ENCODE measurements at places on chromosomes 11 and 22. TPM values are rescaled to one million over a fixed set of nuclear protein-coding genes. Genes with fewer than 3 reads are reported as not detected.

APOA5 gene
- total RNA-seq = 1.5 TPM

GRCh38 chr11:86620891-86621521, 51.4 kb downstream of the ME3 start:
- peaks cover 40% of the 10 kb centered on the region for H3K4me1 ChIP-seq
- DNase-seq = no peak
- H3K4me3 ChIP-seq = no peak overlapping the region
- no peaks in the 10 kb centered on the region for H3K27me3 ChIP-seq
- H3K27ac ChIP-seq = peak overlapping the region; percentile 39

SORL1 gene
- total RNA-seq = 26.3 TPM

- no peaks in the 10 kb centered on the region for H3K36me3 ChIP-seq
- H3K27me3 ChIP-seq = no peaks in the 10 kb centered on the region
- peak; percentile 17 for DNase-seq
- no peak overlapping the region for H3K27ac ChIP-seq
Observed at GRCh38 chr11:120655589-120655988, 144.0 kb downstream of the GRIK4 start.

GRCh38 chr22:36922105-36922608, 8.7 kb downstream of the CSF2RB start:
- no peaks in the 10 kb centered on the region for H3K27me3 ChIP-seq
- H3K36me3 ChIP-seq = no peaks in the 10 kb centered on the region
- H3K4me3 ChIP-seq = no peak overlapping the region

GRCh38 chr22:38868286-38868721, 3.7 kb downstream of the CBX6 start:
- H3K27me3 ChIP-seq = no peaks in the 10 kb centered on the region
- peaks cover 4% of the 10 kb centered on the region for H3K36me3 ChIP-seq
- H3K27ac ChIP-seq = no peak overlapping the region
- DNase-seq = no peak

DNA sequence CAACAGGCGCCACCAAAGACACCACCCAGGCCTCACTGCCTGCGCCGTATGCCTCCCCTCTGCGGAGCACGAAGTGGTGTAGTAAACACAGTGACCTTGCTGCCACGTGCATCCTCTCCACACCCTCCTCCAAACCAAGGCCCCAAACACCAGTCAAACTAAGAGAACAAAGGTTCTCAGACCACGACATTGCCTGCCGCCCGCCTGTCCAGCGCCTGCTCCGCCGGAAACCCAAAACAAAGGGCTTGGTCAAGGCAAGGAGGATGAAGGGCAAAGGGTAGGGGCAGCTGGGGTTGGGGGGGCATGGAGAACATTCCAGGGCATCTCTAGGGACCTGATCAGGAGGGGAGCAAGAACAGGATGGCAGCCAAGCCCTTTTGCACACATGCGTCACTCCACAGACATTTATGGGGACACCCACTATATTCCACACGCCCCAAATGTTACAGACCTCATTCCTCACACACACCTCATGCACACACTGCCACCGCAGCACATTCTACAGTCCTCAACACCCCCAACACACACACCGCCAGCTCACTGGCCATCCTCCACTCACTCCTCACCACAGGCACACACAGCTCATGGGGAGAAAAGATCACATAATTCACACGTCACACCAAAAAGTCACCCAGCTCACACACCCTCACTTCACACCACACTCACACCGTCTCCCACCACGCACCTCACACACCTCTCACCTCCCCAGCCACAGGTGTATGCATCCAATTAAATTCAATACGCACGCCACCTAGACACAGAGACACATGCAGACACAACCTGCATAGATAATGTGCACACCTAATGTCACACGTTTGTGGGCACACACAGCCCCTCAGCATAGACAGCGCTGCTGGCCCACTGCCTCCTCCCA, 34.5 kb downstream of the PDE2A start:
- DNase-seq = no peak
- H3K27me3 ChIP-seq = peaks cover 12% of the 10 kb centered on the region
- no peak overlapping the region for H3K27ac ChIP-seq
- no peak overlapping the region for H3K4me3 ChIP-seq
- peaks cover 5% of the 10 kb centered on the region for H3K4me1 ChIP-seq

DNA sequence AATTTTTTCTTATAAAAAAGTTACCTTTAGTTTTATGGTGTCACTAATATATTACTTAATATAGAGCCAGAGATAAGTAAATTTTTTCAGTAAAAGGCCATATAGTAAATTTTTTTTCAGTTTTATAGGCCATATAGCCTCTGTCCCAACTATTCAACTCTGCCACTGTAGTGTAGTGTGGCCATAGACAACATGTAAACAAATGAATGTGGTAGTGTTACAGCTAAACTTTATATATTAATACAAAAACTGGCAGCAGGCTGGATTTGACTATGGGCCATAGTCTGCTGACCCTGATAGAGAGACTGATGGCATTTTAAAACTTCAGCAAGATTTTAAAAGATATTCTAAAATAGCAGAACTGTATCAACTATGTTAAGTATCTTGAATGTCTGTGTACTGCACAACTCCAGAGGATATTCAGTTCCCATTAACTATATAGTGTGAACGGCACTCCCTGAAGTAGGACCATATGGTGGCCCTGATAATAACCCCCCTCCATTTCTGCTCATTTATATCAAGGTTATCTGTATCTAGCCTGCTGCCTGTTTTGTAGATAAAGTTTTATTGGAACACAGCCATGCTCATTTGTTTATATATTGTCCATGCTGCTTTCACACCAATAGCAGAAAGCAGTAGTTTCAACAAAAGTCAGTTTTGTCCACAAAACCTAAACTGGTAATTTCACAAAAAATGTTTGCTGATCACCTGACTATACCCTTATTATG, 71.6 kb downstream of the PRMT3 start:
- no peak for DNase-seq
- no peaks in the 10 kb centered on the region for H3K4me1 ChIP-seq
- no peak overlapping the region for H3K4me3 ChIP-seq
- H3K36me3 ChIP-seq = no peaks in the 10 kb centered on the region
- no peaks in the 10 kb centered on the region for H3K27me3 ChIP-seq
- no peak overlapping the region for H3K27ac ChIP-seq

DNA sequence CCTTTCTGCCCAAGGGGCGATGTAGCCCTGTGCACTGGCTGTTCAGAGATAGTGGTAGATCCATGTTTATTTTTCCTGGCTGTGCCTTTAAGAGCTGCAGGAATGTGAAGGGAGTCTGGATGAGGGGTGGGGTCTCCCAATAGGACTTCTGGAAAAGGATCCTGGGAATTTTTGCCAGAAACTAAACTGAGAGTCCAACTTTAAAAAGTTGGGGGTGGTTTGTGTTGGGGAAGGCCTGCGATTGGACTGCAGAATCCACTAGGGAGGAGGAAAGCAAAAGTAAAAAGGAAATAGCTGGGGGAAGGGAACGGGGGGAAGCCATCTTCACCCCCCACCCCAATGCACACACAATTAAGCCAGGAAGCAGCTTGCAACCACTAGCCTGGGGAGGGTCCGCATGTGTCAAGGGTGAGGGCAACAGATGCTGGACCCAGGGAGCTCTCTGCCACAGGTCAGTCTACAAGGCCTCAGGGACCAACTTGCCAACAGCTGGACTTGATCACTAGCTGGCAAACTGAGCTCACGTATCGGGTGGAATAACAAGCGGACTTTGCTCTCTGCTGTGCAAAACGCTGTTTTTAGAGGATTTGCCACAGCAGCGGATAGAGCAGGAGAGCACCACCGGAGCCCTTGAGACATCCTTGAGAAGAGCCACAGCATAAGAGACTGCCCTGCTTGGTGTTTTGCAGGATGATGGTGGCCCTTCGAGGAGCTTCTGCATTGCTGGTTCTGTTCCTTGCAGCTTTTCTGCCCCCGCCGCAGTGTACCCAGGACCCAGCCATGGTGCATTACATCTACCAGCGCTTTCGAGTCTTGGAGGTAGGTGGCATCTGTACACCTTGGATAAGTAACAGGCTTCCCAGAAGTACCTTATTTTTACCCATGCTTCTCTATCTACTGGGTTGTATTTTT, at the start of gene OLFML1:
Gene OLFML1, plus strand, starts transcription at position 321 of the 912 bp plus-strand sequence. Its CDS starts 370 bp downstream, at position 691.
- peaks cover 21% of the 10 kb centered on the region for H3K4me1 ChIP-seq
- no peak for DNase-seq
- H3K36me3 ChIP-seq = no peaks in the 10 kb centered on the region
- no peak within 1 kb of the TSS for H3K4me3 ChIP-seq
- no peaks in the 10 kb centered on the region for H3K27me3 ChIP-seq

DNA sequence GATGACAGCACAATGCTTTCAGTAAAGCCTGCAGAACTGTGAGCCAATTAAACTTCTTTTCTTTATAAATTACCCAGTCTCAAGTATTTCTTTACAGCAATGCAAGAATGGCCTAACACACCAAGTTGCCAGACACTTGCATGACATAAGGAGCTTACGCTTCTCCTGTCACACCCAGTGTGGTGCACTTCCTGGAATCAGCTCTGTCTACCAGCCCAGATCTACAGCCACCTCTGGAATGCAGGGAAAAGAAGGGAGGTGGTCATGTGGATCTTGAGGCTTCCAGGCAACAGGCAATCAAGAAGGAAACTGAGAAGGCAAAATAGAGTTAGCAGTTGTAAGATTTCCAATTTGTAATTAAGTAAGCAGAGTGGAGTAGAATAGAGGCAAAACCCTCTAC, 37.4 kb upstream of the SESN3 start:
- no peaks in the 10 kb centered on the region for H3K27me3 ChIP-seq
- no peak for DNase-seq
- no peaks in the 10 kb centered on the region for H3K36me3 ChIP-seq
- no peak overlapping the region for H3K27ac ChIP-seq
- H3K4me1 ChIP-seq = no peaks in the 10 kb centered on the region

APOC3 gene
- 128 TPM for total RNA-seq

OR56B1 gene
- not detected for total RNA-seq

OR8H2 gene
- total RNA-seq = not detected
